Activated CD4-positive, alpha-beta T cell treated with anti-CD3 and anti-CD28 coated beads, Interleukin-2, amount 10 ng/mL, durations not matched to agents 7 days and 5 days (primary cell): ENCODE measurements at places on chromosomes 12 and 14.

GRCh38 chr14:72318648-72319047 is 386.4 kb downstream of the RGS6 start:
- peaks cover 10% of the 10 kb centered on the region for H3K4me1 ChIP-seq
- no peaks in the 10 kb centered on the region for H3K36me3 ChIP-seq
- H3K27me3 ChIP-seq = peaks cover 23% of the 10 kb centered on the region
- no peak overlapping the region for H3K4me3 ChIP-seq
- no peak overlapping the region for H3K27ac ChIP-seq

GRCh38 chr14:22131749-22132476 is 457.1 kb downstream of the DAD1 start:
- peaks cover 4% of the 10 kb centered on the region for H3K36me3 ChIP-seq
- no peak overlapping the region for H3K27ac ChIP-seq
- H3K4me1 ChIP-seq = peaks cover 5% of the 10 kb centered on the region
- H3K4me3 ChIP-seq = no peak overlapping the region
- no peaks in the 10 kb centered on the region for H3K27me3 ChIP-seq
- DNase-seq = peak; percentile 26

- no peak overlapping the region for H3K27ac ChIP-seq
- H3K4me1 ChIP-seq = no peaks in the 10 kb centered on the region
- no peak overlapping the region for H3K4me3 ChIP-seq
- DNase-seq = no peak
Observed at GRCh38 chr12:115062741-115063140, 378.8 kb upstream of the TBX3 start.

DNA sequence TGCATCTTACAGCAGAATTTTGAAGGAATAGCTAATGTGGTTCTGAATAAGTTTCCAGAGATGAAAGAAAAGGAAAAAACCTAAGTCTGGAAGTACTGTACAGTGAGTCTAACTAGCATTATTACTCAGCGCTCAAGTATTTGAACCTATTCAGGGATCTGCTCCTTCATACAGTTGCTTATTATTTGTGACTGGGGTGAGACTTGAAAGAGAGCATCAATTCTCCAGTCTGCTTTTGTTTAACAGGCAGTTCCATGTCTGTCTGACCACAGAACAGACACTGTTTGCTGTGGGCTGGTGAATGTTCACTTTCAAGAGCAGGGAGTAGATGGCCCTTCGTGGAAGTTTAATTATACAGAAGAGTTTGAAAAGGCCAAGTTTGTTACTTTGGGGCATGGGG is 9.3 kb downstream of the ETV6 start:
- peaks cover 46% of the 10 kb centered on the region for H3K36me3 ChIP-seq
- no peaks in the 10 kb centered on the region for H3K27me3 ChIP-seq
- H3K4me3 ChIP-seq = no peak overlapping the region
- no peak overlapping the region for H3K27ac ChIP-seq
- peaks cover 70% of the 10 kb centered on the region for H3K4me1 ChIP-seq

GRCh38 chr14:29637411-29637810 is 290.2 kb downstream of the PRKD1 start:
- H3K36me3 ChIP-seq = no peaks in the 10 kb centered on the region
- no peaks in the 10 kb centered on the region for H3K4me1 ChIP-seq
- no peak overlapping the region for H3K27ac ChIP-seq
- H3K4me3 ChIP-seq = no peak overlapping the region
- H3K27me3 ChIP-seq = no peaks in the 10 kb centered on the region
- no peak for DNase-seq

- H3K36me3 ChIP-seq = no peaks in the 10 kb centered on the region
- H3K27ac ChIP-seq = no peak overlapping the region
- no peaks in the 10 kb centered on the region for H3K4me1 ChIP-seq
- H3K4me3 ChIP-seq = no peak overlapping the region
- DNase-seq = no peak
Observed at GRCh38 chr12:19933924-19934323, 434.4 kb upstream of the PDE3A start.

DNA sequence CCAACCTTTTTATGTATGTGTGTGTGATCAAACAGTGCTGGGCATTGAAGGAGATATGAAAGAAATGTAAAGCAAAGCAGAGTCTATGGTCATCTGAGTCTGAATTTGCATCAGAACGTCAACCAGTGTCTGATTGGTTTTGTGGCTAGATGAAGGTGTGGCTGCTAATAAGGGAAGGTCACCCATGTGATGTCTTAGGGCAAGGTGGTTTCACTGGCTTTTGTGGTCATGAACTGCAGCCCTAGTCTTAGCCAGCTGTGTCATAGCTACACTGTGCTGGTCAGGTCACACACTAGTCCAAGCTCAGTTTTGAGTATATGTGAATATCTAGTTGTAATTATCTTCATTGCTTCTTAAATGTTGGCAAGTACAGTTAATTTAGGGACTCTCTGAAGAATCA is 105.8 kb downstream of the TGFB3 start:
- no peak overlapping the region for H3K4me3 ChIP-seq
- no peaks in the 10 kb centered on the region for H3K27me3 ChIP-seq
- no peak for DNase-seq
- H3K27ac ChIP-seq = no peak overlapping the region

- H3K27ac ChIP-seq = no peak overlapping the region
- no peak for DNase-seq
- peaks cover 2% of the 10 kb centered on the region for H3K27me3 ChIP-seq
- H3K4me1 ChIP-seq = no peaks in the 10 kb centered on the region
- H3K36me3 ChIP-seq = no peaks in the 10 kb centered on the region
Observed at GRCh38 chr12:80040075-80040738, 59.1 kb upstream of the OTOGL start.

- H3K36me3 ChIP-seq = no peaks in the 10 kb centered on the region
- H3K4me1 ChIP-seq = peaks cover 17% of the 10 kb centered on the region
- H3K27ac ChIP-seq = no peak overlapping the region
- no peak for DNase-seq
- peaks cover 8% of the 10 kb centered on the region for H3K27me3 ChIP-seq
Observed at GRCh38 chr12:47740606-47741339, 15.5 kb upstream of the ENDOU start.

GRCh38 chr12:122403831-122404230 is 18.6 kb downstream of the CLIP1 start:
- H3K4me1 ChIP-seq = peaks cover 42% of the 10 kb centered on the region
- H3K36me3 ChIP-seq = peaks cover 16% of the 10 kb centered on the region
- DNase-seq = no peak
- no peak overlapping the region for H3K4me3 ChIP-seq
- H3K27ac ChIP-seq = peak overlapping the region; percentile 31
- H3K27me3 ChIP-seq = no peaks in the 10 kb centered on the region

- H3K36me3 ChIP-seq = no peaks in the 10 kb centered on the region
- no peak overlapping the region for H3K27ac ChIP-seq
- H3K4me1 ChIP-seq = no peaks in the 10 kb centered on the region
- H3K4me3 ChIP-seq = no peak overlapping the region
Observed at GRCh38 chr12:75581515-75581914, 70.1 kb upstream of the KRR1 start.

GRCh38 chr14:80978403-80978802 is 23.0 kb downstream of the TSHR start:
- H3K27me3 ChIP-seq = peaks cover 27% of the 10 kb centered on the region
- H3K27ac ChIP-seq = peak overlapping the region; percentile 82
- H3K36me3 ChIP-seq = peaks cover 13% of the 10 kb centered on the region
- DNase-seq = peak; percentile 38

- H3K36me3 ChIP-seq = no peaks in the 10 kb centered on the region
- H3K27me3 ChIP-seq = peaks cover 2% of the 10 kb centered on the region
- H3K27ac ChIP-seq = no peak overlapping the region
- no peak for DNase-seq
- no peak overlapping the region for H3K4me3 ChIP-seq
- peaks cover 16% of the 10 kb centered on the region for H3K4me1 ChIP-seq
Observed at GRCh38 chr12:103909811-103910210, 20.4 kb upstream of the HSP90B1 start.

GRCh38 chr14:67343601-67344230 is 15.9 kb downstream of the ATP6V1D start:
- H3K36me3 ChIP-seq = peaks cover 41% of the 10 kb centered on the region
- no peak overlapping the region for H3K27ac ChIP-seq
- no peak for DNase-seq
- no peaks in the 10 kb centered on the region for H3K4me1 ChIP-seq
- H3K27me3 ChIP-seq = no peaks in the 10 kb centered on the region

DNA sequence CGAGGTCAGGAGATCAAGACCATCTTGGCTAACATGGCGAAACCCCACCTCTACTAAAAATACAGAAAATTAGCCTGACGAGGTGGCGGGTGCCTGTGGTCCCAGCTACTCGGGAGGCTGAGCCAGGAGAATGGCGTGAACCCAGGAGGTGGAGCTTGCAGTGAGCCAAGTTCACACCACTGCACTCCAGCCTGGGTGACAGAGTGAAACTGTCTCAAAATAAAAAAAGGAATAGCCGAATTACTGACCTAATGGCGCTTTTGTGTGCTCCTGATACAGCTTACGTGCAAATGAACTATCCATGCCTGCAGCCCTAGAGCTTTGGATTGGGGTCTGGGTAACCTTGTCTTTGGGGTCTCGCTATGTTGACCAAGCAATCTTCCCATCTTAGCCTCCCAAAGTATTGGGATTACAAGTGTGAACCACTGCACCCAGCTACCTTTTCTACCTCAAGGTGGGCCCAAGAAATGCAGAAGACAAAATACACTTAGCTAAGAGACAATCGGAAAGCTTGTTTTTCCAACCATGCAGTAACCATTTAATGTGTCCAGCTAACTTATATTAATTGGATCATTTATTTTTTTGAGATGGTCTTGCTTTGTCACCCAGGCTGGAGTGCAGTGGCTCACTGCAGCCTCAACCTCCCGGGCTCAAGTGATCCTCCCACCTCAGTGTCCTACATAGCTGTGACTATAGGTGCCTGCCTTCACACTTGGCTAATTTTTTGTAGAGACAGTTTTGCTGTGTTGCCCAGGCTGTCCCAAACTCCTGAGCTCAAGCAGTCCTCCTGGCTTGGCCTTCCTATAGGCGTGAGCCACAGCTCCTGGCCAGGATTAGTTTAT is 5.5 kb downstream of the PABPN1 start:
- no peaks in the 10 kb centered on the region for H3K27me3 ChIP-seq
- H3K4me1 ChIP-seq = peaks cover 22% of the 10 kb centered on the region
- peaks cover 32% of the 10 kb centered on the region for H3K36me3 ChIP-seq
- H3K27ac ChIP-seq = peak overlapping the region; percentile 20

DNA sequence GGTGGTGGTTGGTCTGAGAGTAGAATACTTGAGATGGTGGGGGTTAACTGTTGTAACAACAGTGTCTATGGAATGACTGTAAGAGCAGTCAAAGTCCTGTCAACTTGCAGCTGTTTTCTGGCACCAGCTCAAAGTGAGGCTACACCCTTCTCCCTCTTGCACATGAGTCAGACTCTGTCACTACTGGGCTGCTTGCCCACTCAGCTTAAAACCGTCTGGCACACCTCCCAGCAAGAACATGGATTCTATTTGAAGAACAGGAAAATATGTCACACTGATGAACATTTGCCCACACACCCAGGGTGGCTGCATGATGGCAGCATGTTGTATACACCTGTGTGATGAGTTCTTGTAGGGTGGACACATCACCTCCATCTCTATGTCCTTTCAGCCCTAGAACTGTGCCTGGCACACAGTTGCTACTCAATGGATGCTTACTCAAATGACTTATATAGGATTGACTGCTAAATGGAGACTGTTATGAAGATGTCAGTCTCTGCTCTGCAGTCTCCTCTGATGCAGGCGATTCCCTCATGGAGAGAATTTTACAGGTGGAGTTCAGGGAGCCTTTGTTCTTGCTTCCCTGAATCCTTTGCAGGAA is 19.3 kb upstream of the SERPINA6 start:
- no peak overlapping the region for H3K27ac ChIP-seq
- no peak for DNase-seq
- H3K36me3 ChIP-seq = no peaks in the 10 kb centered on the region
- no peaks in the 10 kb centered on the region for H3K27me3 ChIP-seq
- no peak overlapping the region for H3K4me3 ChIP-seq
- H3K4me1 ChIP-seq = peaks cover 14% of the 10 kb centered on the region

DNA sequence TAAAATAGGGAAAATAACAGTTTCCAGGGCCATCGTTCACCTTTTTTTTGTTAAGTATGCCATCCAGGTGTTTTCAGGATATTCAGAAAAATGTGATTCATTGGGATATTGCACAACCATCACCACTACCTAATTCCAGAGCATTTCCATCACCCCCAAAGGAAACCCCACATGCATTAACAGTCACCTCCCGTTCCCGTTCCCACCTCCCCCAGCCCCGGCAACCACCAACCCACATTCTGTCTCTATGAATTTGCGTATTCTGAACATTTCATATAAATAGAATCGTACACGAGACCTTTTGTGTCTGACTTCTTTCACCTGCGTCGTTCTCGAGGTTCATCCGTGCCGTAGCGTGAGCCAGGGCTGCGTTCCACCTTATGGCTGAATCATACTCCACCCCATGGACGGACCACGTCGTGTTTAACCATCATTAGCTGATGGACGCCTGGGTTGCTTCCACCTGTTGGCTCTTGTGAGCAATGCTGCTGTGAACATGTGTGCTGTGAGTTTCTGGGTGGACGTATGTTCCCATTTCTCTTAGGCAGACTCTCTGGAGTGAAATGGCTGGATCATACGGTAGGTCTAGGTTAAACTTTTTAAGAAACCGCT is 51.0 kb upstream of the NCOR2 start:
- no peak overlapping the region for H3K27ac ChIP-seq
- DNase-seq = no peak
- H3K27me3 ChIP-seq = no peaks in the 10 kb centered on the region
- no peak overlapping the region for H3K4me3 ChIP-seq

DNA sequence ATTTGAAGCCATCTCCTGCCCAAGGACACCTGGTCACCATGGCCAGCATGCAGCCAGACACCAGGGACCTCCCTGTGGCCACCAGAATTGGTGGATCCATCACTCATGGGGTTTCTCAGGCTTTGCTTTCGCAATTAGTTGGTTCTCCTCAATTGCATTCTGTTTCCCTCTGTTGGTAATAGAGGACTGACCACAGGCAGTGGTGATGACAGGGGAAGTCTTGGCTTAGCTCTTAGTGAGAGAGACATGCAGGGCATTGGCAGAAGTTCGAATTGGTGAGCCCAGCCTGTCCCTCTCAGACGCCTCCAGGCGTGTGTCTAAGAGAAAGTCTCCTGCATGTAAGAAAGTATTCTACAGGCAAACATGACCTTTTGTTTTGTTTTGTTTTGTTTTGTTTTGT is 21.3 kb downstream of the HCAR2 start:
- no peaks in the 10 kb centered on the region for H3K27me3 ChIP-seq
- H3K27ac ChIP-seq = no peak overlapping the region
- no peak for DNase-seq
- no peaks in the 10 kb centered on the region for H3K36me3 ChIP-seq
- no peaks in the 10 kb centered on the region for H3K4me1 ChIP-seq
- H3K4me3 ChIP-seq = no peak overlapping the region

DNA sequence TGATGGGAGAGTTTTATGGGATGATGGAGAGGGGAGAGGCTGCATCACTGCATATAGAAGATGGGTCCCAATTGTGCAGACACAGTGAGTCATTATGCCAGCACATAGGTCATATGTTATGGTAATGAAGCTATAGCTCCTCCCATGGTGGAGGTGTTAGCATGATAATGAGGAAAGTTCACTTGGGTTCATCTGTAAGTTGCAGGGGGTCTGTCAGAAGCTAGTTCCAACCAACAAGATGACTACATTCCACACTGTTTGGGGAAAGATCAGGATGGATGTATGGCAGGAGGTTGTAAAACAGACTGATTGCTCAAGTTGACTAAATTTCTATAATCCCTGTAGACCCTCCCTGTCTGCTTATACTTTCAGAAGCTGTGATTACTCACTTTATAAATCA is 561.3 kb downstream of the C12orf50 start:
- no peaks in the 10 kb centered on the region for H3K36me3 ChIP-seq
- H3K27ac ChIP-seq = no peak overlapping the region
- DNase-seq = no peak
